Activated T-cell treated with anti-CD3 and anti-CD28 coated beads, Interleukin-2, amount 50 U/mL, for 72 hours (primary cell): ENCODE measurements at places on chromosomes 3 and 15.

DNA sequence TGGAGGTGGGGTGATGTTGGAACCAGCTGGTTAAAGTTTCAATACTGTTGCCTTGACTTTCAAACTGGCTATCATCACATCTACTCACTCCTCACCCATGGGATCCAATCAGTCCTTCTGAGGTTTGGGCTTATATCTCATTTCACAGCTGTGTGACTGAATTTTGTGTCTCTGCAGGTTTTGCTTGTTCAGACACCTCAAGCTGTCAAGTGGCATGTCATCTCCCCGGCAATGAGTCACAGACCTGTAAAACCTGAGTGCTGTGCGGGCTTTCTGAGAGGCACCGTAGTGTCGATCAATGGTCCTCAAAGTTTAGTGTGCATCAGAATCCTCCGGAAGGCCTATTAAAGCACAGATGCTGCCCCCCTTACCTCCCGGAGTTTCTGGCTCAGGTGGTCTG is 86.4 kb upstream of the RORA start:
- DNase-seq, result no peak

DNA sequence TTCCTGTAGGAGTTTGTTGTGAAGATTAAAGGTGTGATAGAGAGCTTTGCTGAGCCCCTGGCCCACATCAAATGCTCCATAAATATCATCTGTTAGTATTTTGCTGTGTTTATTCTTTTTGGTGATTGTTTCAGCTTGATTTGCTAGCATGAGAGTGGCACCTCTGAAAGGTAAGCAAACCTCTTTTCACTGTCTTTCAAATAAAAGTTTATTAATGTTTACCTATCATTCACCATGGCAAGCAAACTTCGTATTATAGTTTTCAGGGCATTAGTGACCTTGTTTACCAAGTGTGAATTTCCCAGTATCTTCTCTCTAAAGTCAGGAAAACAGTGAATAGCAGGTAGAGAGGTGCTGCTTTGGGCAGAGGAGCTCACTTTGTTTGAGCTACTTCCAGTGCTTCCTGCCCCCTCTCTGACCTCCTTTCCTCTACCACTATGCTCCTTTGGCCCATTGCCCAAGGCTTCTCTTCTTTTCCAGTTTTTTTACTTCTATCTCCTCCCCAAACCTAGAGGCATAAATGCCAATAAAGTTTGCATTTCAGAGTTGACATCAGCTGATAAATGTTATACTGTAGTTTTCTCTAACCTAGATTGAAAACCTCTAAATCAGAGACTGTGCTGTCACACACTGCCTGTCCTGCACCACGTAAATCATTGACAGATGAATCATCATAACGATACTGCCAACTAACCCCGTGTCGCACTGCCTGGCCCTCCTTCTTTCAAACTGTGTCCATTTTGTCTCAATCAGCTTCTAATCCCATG is 569.0 kb downstream of the TUSC7 start:
- no peak for DNase-seq

DNA sequence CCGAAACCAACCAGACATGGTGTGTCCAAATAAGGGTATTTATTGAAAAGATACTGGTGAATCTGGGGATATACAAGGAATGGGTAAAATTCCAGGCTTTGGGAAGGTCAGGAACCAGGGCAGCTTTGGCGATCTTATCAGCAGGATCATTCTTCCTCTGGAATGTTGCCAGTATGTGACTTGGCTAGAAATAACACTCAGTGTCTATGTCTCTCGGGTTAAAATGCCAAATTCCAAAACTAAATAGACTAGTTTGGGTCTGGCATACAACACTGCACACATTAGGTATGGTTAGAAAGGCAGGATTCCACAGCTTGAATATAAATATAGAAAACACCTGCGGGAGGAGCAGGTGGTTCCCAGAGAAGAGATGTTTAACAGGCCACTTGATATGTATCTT is 220.2 kb upstream of the CD96 start:
- no peak for DNase-seq

- no peak for DNase-seq
These were observed 1.6 kb upstream of the CALML4 start for GRCh38 chr15:68206711-68207151.

DNA sequence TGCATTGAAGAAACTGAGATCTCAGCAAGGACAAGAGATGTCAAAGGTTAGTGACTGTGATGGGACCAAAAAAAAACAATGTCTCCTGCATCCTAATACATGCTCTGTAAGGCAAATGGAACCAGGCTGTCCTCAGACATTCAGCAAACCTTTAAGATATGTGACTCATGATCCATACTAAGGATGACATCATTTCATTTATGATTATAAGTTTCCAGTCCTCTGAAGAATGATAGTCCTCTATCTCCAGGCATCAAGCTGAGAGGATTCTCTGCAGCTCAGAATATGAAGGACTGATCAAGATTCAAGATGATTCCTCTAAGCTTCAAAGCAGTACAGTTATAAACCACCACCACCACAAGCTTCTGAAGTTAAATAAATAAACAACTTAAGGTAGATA is 47.6 kb downstream of the SSR3 start:
- no peak for DNase-seq

DNA sequence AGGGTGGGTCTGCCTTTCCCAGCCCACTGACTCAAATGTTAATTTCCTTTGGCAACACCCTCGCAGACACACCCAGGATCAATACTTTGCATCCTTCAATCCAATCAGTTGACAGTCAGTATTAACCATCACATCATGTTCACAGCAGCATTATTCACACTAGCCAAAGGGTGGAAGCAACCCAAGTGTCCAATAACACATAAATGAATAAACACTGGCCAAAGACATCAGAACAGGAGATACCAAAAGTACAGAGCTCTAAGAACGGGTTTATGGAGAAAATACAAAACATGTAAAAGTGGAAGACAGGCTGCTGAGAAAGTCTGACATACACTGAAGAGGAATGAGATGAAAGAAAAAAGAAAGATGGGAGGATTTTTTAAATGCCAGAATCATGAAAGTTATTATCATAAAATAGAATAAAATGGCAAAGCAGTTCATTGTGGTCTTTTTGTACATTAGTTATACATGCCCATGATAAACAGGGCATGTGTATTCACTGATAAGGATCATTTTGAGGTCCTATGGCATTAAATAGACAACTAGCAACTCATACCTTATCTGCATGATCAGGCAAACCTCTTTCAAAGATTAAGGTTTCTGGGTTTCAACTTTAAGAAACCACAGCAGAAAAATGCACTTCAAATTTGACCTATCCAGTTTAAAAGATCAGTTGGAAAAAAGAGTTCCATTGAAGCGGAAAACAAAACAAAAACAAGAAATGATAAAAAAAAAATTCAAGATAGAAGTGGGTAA is 22.9 kb downstream of the DNAAF4 start:
- no peak for DNase-seq

GRCh38 chr3:124768812-124769211 is 38.6 kb downstream of the UMPS start:
- peak; percentile 26 for DNase-seq

DNA sequence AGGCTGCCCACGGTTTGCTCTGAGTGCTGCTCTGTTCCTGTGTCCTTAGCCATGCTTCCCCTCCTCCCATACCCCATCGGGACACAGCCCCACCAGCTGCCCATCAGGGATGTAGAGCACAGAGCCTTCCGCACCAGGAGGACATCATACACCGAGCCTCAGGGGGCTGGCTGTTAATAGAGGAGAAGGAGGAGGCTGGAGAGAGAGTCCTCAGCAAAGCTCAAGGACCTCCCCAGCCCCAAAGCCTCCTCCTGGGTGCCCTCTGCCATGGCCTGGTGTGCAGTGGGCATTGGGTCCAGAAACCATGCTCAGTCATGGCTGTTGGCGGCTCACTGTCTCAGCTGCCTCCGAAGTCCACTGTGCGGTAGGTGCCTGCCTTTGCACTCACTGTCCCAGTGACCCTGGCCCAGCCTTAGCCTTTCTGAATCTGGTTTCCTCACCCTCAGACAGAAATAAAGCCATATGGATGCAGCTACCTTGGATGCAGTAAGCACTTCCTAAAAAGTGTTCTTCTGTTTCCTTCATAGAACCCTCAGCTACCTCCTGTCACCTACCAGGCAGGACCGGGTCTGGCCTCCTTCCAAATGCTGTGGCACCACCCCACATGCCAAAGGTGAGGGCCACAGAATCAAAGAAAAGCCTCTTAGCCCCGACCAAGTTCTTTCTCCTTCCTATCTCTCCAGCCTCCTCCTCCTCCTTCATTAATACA is 53.9 kb downstream of the ACAD9 start:
- no peak for DNase-seq

DNA sequence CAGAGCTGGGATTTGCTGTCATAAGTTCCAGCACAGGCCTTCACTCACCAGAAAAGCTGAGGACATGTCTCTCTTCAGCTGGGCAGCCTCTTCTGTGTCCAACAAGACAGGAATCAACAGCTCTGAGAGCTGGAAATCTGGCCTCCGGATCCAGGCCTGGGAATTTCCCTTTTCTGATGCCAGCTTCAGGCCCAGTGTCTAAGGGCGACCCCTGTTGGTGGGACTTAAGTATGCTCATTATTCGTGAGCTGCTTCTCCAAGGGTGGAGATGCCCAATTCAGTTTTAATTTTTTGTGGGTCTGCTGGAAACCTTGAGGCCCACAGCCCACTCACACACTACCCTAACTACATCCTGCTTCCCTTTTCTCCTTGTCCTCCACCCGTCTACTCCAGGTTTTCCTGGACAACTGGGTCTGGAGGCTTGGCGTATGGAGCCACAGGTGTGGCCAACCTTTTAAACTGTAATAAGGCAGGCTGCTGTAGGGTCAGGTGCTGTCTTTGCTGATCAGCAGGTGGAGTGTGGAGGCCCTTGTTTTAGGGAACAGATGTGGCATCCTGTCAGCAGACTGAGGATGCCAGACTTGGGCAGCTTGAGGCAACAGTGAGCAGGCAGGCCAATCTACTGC is 2.6 kb upstream of the CEMIP start:
- DNase-seq, result peak; percentile 68

DNA sequence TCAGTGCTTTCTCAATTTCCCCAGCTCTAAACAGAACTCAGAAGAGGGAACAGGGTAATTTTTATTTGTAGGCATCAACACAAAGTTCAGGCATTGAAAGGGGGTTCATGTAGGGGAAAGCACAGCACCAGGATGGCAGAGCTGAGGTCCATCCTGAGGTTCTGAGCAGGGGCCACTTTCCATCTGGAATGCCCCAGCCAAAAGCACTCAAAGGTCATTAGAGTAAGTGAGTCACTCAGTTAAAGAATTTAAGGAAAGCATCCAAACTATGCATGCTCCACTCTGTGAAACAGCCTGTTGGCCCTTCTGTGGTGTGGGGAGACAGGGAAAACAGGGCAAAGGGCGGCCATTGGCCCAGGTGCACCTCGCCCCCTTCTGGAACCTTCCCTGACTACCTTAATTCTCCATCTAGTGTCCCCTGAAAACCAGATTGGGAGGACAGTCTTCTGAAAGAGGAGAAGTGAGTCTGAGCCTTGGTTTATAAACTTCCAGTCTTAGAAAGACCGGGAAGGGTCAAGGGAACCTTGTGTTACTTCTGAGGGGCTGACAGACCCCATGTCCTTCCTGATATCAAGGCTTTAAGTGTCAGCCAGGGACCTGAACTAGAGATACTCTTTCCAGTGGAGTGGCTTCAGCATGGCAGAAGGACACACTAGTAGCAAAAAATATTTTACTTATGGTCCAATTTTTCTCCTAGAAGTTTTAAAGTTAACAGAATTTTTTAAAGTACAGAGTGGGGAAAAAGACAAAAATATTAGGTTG is 133.3 kb downstream of the MYLK start:
- DNase-seq, result no peak

DNA sequence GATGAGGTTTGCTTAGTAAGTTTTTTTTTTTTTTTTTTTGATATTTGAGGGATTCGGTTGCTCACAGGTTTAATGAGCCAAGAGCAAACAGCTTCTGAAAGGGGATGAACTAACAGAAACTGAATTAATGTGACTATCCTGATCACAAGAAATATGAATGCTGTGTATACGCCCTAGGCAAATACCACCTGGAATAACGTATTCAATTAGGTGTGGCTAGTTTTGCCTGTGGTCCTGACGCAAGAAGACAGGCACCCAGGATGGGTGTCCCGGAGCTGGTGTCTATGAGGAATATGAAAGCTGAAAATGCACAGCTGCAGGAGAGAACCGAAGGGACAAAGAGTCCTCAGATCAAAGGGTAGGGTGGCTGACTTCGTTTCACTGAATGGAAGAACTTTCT is 14.6 kb downstream of the LSG1 start:
- no peak for DNase-seq

DNA sequence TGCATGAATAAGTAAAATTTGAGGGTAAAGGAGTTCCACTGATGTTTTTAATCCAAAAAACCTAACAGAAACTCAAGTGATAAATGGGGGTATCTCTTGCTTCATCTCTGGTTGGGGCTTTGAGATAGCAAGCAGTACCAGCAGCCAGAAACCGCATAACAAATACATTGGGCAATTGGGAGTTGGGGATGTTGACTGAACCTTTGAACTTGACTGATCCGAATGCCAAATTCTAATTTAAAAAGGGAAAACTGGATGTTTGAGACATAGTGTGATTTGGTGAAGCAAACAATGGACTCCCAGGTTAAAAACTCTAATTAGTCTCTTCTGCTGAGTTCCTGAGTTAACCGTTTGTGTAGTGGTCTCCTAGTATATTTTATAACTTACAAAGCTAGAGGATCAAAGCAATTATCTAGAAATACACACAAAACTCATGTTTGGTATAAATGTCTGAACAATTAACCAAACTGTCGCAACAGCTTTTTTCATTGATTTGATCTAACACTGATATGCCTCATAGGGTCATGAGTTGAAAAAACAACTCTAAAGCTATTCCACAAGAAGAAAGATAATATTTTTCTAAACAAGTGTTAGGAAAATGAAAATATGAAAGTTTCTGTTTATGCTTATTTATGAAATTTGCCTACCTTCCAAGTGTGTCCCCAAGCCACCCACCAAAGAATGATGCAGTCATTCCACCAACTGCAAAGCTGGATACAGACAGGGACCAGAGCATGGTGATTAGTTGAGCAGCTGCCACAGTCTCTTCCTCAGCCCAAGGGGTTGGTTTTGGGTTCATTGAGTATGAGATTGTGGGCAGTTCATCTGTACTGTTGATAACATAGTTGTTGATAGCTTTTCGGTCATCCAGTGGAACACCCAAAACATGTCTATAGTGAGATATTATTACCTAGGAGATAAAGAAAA is 12.4 kb downstream of the SLC2A2 start:
- no peak for DNase-seq

- DNase-seq, result no peak
These were observed 22.8 kb upstream of the MAP4 start for GRCh38 chr3:48038971-48039481.
